ENCODE measurements at places on chromosomes 7 and 10.

DNA sequence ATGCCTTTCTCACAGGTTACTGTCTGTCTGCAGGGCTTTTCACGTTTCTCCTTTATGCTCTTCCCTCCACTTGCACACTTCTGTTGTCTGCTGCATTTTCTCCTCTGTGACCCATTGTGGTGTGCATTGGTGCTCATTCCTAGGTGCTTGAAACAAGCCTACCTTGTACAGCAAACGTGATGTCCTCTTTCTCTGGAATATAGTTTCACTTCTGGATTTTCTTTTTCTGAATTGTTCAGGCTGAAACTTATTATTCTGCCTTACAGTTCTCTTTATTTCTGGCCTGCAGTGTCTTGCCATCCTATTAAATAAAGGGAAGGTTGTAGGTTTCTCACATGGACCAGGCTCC is 128.8 kb upstream of the SAMD8 start:
- DNase-seq = no peak

DNA sequence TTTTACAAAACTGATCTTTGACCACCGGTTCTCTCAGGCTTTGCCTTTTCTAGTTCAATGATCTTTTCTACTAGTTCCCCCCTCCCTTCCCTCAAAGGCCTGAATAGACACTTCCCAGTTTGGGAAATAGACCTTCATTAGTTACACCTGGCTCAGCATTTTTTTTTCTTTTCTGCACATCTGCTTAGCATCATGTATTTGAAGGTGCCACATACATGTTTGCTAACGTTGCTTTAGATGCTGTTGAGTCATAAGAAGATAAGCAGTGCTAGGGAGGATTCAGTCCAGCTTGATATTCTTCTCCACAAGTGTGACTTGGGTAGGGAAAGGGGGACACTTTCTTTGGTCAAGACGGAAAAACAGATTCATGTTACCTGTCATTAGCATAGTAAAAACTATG is 78.3 kb downstream of the BICC1 start:
- no peak for DNase-seq

GRCh38 chr7:3300221-3300650 is 816 bp upstream of the SDK1 start:
- DNase-seq = no peak

DNA sequence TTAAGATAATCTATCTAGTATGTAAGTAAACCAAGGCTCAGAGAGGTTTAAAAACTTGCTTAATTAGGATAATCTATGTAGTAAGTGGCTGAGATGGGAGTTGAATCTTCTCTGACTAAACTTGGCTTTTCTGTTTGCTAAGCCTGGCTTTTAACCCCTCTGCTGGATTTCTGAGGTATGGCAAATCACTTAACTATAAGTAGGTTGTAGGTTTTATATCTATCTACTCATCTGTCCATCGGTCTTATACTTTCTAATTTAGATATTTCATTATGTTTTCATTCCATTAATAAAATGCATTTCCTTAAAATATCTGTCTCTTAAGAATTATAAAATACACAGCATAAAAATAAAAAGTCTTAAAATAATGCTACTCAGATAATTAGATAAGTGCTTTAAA is 59.4 kb downstream of the ST7 start:
- DNase-seq = no peak

- DNase-seq = no peak
These were observed 122.5 kb downstream of the EBF3 start for GRCh38 chr10:129841590-129841989.

DNA sequence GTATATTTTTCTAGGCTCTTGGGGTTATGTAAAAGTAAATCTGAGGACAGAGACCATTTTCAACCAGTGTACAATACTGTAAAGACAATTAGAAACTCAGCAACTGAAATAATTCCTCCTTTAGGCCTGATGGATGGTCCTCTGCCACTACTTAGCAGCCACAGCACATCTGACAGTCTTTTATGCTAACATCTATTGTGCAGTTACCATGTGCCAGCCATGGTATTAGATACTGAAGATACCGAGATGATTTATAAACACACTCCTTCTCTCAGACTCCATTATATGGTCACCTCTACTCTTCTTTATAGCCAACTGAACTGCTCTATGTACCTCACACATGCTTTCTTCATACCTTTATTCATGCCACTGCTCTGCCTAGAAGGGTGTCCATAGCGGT is 61.2 kb upstream of the CCNJ start:
- no peak for DNase-seq

- no peak for DNase-seq
These were observed 34.8 kb upstream of the OSBPL3 start for GRCh38 chr7:25014756-25015155.

DNA sequence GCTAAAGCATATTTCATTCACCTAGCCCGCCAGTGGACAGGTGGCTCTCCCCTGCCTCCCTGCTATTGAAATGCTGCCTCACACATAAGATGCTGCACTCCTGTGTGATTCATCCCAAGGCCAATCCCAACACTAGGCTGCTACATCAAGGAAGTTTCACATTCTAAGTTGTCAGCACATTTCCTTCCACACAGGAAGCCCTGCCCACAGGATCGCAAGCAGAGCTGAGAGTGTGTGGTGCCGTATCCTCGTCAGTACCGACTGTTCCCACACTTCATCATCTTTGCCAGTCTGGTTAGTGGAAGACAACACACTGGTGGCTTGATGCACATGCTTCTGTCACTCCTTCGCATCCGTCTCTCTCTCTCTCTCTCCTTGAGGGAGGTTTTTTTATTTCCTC is 194.3 kb upstream of the PPP2R2D start:
- no peak for DNase-seq

DNA sequence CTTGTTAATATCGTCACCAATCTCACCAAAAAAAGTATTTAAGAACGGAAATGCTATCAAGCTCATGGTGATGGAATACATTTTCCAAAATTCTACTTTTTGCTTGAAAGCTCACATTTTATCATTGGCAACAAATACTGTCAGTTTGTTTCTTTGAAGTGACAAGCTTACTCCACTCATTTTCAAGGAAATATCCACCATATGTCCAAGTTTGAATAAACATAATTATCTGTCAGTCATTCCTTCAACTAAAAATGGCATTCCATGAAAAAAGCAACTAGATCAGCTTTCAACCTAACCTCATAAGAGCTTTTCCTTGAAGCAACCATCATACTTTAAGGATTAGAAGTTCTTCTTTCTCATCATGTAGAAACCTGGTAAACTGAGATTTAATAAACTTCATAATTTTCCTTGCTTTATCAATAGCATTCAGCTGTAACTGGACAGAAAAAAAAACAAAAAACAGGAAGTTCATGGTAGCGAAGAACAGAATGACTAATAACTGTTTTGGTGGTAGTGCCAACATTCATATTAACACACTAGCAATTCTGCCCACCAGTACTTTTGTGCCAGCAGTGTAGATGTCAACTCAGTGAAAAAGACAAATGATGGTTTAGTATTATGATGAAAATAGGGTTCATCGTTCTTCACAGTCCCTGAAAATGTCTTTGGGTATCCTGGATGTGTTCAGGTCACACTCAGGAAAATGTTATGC is 764.9 kb downstream of the GRM8 start:
- no peak for DNase-seq

GRCh38 chr7:35694161-35694783 is 663 bp downstream of the HERPUD2 start:
- DNase-seq = no peak

GRCh38 chr7:130162196-130162595 is 43.0 kb downstream of the TMEM209 start:
- no peak for DNase-seq

- DNase-seq = no peak
These were observed 111.9 kb upstream of the EGFR start for GRCh38 chr7:54906963-54907362.

DNA sequence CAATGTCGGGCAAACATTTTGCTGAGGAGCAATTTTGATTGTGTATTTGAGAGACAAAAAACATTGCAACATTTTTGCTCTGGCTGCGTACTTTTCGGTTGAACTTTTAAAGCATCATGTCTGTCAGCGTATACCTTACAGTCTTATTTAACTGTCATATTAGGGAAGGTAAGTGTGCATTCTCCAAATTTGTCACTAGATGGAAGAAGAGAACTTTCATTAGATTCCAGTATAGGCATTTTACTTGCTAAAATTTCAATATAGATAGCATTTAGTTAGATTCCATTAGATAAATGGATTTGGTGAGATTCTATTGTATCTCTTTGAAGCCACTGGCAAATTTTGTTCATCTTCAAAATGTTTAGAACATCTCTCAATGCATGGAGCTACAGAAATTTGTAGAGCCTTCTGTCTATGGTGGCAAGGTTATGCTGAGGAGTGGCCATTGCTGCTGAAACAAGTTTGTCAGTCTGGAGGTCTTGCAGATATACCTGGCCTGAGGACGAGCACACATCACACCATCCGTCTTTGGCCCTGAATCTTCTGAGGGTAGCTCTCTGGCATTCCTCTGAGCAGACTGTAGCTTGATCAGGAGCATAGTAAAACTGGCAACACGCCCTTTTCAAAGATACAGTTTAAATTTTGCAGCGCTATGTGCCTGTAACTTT is 437.5 kb upstream of the MBL2 start:
- no peak for DNase-seq

- no peak for DNase-seq
These were observed 152.8 kb downstream of the AMPH start for GRCh38 chr7:38478404-38478803.

- DNase-seq = no peak
These were observed 16.5 kb downstream of the CPN1 start for GRCh38 chr10:100065084-100065660.

GRCh38 chr7:25359471-25360059 is 131.3 kb upstream of the NPVF start:
- peak; percentile 98 for DNase-seq

DNA sequence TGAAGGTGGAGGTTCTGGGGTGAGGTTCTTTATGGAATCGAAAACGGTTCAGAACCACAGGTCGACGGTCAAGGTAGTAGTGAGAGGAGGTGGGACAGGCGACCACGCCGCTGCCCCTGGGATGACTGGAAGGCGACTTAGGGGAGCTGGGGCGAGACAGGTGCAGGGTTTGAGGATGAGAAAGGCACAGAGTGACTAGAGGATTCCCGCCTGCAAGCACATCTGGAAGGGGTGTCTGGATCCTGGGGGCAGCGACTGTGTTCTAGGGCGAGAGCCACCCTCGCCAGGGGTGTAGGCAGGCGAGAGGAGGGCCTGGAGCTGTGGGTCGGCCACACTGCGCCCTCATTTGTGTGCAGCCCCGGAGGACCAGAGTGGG is 468 bp upstream of the IRF5 start:
- no peak for DNase-seq

- DNase-seq = no peak
These were observed 51.7 kb upstream of the COBL start for GRCh38 chr7:51368334-51368733.

GRCh38 chr7:101575721-101576120 is 53.4 kb downstream of the MYL10 start:
- DNase-seq = no peak

GRCh38 chr10:99612167-99612831 is 7.9 kb downstream of the SLC25A28 start:
- DNase-seq = no peak

- no peak for DNase-seq
These were observed 23.2 kb downstream of the PILRA start for GRCh38 chr7:100396421-100396982.

- no peak for DNase-seq
These were observed 144.1 kb downstream of the TMEM178B start for GRCh38 chr7:141217938-141218337.

- DNase-seq = no peak
These were observed 5.0 kb upstream of the ATP6V0E2 start for GRCh38 chr7:149868623-149869290.

- peak; percentile 60 for DNase-seq
These were observed 115.8 kb downstream of the SEMA3D start for GRCh38 chr7:85070967-85071628.

DNA sequence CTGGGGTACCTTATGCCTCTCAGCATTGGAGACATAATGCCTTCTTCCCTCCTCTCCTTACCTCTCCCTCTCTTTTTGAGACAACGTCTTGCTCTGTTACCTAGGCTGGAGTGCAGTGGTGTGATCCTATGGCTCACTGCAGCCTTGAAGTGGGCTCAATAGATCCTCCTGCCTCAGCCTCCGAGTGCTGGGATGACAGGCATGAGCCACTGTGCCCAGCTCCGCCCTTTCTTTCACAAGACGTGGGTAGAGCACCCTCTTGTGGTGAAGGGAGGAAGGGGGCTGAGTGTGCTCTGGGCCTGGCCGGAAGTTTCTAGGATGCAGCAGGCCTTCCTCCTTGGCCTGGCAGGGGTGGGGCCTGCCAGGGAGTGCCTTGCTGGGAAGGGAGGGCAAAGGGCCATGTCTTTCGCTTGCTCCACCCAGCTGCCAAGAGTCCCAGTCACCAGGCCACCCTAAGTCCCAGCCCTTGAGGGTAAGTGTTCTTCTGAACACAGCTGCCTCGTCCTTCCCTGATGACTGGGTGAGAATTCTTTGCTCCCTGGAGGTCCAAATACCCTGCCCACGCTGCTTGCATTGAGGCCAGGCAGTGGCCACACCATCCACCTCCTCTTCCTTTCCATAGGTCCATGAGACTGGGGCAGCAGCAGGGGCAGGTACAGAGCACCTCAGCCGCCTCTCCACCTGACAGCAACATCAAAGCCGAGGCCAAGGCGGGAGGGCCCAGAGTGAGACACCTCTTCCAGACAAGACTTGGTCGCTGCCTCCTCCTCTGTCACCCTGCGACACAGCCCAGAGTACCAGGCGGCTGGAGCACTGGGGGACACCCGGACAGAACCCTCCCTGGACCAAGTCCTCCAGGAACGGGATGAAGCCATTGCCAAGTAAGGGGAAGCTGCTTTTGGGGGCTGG is 3.7 kb downstream of the ABHD11 start:
- peak; percentile 23 for DNase-seq

DNA sequence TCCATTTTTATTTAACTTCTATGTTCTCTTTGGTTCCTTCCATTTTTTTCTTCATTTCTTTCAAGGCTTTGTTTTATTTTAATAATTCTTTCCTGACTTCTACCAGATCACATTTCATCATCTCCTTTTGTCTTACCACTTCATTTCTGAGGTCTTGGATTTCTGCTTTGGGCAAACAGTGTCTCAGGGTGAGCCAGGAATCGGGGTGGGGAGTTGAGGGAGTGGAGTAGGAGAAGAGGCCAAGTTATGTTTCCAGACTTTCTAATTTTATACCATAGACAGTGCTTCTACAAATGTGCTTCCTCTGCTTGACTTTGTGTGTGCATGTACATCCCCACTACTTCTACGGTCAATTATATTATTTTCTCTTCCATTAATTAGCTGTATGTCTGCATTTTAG is 112.1 kb downstream of the PRKG1 start:
- no peak for DNase-seq

DNA sequence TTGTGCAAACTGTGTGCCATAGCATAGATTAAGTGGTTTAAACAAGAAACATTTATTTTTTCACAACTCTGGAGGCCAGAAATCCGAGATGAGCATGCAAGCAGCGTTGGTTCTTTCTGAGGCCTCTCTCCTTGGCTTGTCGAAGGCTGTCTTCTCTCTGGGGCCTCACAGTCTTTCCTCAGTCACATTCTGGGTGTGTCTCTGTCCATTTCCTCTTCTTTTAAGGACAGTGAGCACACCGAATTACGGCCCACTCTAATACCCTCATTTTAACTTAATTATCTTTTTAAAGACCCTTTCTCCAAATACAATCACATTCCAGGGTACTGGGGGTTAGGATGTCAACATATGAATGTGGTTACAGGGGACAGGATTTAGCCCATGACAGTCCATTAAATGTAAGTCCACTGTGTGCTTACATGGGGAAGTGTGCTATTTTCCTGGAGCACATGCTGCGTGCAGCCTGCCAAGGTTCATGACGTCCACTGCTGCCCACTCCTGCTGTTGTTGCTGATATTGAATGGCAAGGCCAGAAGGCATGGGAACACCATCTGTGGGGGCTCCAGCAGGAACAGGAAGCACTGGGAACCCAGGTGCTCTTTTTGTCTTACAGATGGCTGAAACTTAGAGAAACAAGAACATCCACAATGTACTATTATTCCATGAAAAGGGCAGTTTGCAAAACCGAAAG is 365.5 kb downstream of the GALNT17 start:
- no peak for DNase-seq

Measured in NCI-H1417 treated with DMSO at 0.1 percent for 48 hours (cell line).